ENCODE measurements at places on chromosomes 2 and 18. TPM values are rescaled to one million over a fixed set of nuclear protein-coding genes. Genes with fewer than 3 reads are reported as not detected.
A peak's percentile ranks its signal among the peaks of the same experiment; 100 is the strongest.

HOXD3 gene
- total RNA-seq: not detected

TRABD2A gene
- 38.3 TPM for total RNA-seq

ACADL gene
- not detected for total RNA-seq

TUBA4A gene
- 313 TPM for total RNA-seq

GAREM1 gene
- total RNA-seq: not detected

STAM2 gene
- 13.8 TPM for total RNA-seq

NGEF gene
- 0.48 TPM for total RNA-seq

TTR gene
- total RNA-seq: not detected

MAB21L4 gene
- total RNA-seq: not detected

ALPI gene
- total RNA-seq: not detected

FOXI3 gene
- total RNA-seq: not detected

SNORC gene
- 1.3 TPM for total RNA-seq

OR6B2 gene
- not detected for total RNA-seq

CCDC93 gene
- total RNA-seq: 35.6 TPM

ADD2 gene
- total RNA-seq: 1.3 TPM

SLC11A1 gene
- 0.13 TPM for total RNA-seq

RTP5 gene
- not detected for total RNA-seq

KYNU gene
- total RNA-seq: not detected

MBD1 gene
- 103 TPM for total RNA-seq

- peaks cover 23% of the 10 kb centered on the region for H3K27me3 ChIP-seq
- H3K36me3 ChIP-seq: no peaks in the 10 kb centered on the region
- no peak for DNase-seq
- no peaks in the 10 kb centered on the region for H3K4me1 ChIP-seq
Measured at GRCh38 chr2:60520917-60521539, 32.4 kb downstream of the BCL11A start.

GRCh38 chr2:240503375-240503774 is 54.4 kb downstream of the ANKMY1 start:
- no peak overlapping the region for H3K4me3 ChIP-seq
- no peaks in the 10 kb centered on the region for H3K36me3 ChIP-seq
- DNase-seq: no peak
- no peaks in the 10 kb centered on the region for H3K4me1 ChIP-seq
- H3K27me3 ChIP-seq: no peaks in the 10 kb centered on the region

- H3K27me3 ChIP-seq: no peaks in the 10 kb centered on the region
- DNase-seq: peak; percentile 38
- no peak overlapping the region for H3K27ac ChIP-seq
- peaks cover 15% of the 10 kb centered on the region for H3K36me3 ChIP-seq
- H3K4me1 ChIP-seq: peaks cover 45% of the 10 kb centered on the region
Measured at GRCh38 chr2:191020742-191021381, 6.9 kb upstream of the STAT1 start.

DNA sequence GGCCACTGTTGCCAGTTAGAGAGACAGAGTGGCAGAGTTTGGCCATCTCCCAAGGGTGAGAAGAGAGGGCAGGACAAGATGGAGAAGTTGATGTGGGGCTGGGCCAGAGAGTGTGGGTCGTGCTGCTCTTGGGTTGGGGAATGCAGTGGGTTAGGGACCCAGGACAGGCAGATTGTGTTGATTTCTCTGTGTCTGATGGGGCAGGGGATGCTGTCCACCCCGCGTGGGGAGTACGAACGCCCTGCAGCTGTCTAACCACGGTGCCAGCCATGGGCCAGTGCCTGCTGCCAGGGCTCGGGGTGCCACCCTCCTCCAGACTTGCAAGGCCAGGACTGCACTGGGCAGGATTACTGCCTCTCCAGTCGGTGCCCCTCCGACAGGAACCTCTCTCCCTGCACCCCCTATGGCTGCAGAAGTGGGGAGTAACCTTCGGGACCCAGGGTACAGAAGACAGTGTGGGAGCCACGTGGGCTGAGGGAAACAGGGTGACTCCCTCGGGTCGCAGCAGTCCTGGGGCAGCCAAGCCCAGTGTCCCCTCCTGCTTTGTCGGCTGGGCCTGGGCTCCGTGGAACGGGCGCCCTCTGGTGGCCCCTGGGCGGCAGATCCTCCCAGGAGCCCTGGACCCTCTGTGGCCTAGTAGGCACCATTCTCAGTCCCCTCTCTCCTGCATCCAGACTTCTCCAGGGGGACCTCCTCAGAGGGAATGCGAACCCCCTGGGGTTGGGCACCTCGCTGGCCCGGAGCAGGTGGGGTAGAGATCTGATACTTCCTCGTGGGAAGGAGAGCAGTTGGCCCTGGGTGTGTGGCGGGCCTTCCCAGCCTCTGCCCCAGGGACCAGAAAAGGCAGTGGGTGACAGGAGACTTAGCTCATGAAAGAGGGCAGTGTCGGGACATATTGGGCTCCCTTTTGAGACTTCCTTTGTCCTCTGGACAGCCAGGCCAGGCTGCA is 2.7 kb downstream of the GPC1 start:
- peaks cover 15% of the 10 kb centered on the region for H3K27me3 ChIP-seq
- H3K4me1 ChIP-seq: peaks cover 12% of the 10 kb centered on the region
- DNase-seq: peak; percentile 71
- peak overlapping the region; percentile 19 for H3K4me3 ChIP-seq
- no peaks in the 10 kb centered on the region for H3K36me3 ChIP-seq
- no peak overlapping the region for H3K27ac ChIP-seq

GRCh38 chr2:161131804-161132203 is 28.4 kb upstream of the TANK start:
- no peak for DNase-seq
- peaks cover 7% of the 10 kb centered on the region for H3K27me3 ChIP-seq
- peaks cover 18% of the 10 kb centered on the region for H3K4me1 ChIP-seq
- peaks cover 2% of the 10 kb centered on the region for H3K36me3 ChIP-seq
- no peak overlapping the region for H3K27ac ChIP-seq

GRCh38 chr18:22838221-22838620 is 94.9 kb upstream of the RBBP8 start:
- H3K4me3 ChIP-seq: no peak overlapping the region
- H3K36me3 ChIP-seq: no peaks in the 10 kb centered on the region
- H3K27me3 ChIP-seq: peaks cover 21% of the 10 kb centered on the region

DNA sequence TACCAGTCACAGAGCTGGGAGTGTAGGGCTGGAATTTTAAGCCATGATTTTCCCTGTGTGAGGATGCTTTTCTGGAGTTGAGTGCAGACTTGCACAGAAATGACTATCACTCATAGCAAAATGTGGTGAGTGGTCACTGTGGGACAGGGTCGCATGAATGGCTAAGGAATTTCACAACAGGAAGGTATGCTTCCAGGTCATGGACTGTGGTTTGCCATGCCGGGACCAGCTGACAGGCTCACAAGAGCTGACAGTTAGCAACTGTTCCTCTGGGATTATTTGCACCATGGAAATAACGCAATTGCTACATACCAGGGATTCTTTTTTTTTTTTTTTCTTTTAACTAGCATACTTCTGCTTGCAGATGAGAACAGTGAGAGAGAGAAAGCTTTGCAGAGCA is 3.8 kb upstream of the UXS1 start:
- peaks cover 10% of the 10 kb centered on the region for H3K4me1 ChIP-seq
- no peaks in the 10 kb centered on the region for H3K27me3 ChIP-seq
- H3K4me3 ChIP-seq: no peak overlapping the region
- no peak overlapping the region for H3K27ac ChIP-seq
- DNase-seq: no peak

DNA sequence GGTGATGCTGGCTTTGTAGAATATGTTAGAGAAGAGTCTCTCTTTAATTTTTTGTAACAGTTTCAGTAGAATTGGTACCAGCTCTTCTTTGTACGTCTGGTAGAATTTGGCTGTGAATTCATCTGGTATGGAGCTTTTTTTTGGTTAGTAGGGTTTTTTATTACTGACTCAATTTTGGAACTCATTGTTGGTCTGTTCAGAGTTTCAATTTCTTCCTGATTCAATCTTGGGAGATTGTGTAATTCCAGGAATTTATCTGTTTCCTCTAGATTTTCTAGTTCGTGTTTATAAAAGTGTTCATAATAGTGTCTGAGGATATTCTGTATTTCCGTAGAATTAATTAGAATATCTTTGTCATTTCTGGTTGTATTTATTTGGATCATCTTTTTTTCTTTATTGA is 943.5 kb downstream of the TRIB2 start:
- no peaks in the 10 kb centered on the region for H3K27me3 ChIP-seq
- H3K4me1 ChIP-seq: no peaks in the 10 kb centered on the region
- H3K36me3 ChIP-seq: no peaks in the 10 kb centered on the region
- H3K27ac ChIP-seq: no peak overlapping the region
- no peak overlapping the region for H3K4me3 ChIP-seq

DNA sequence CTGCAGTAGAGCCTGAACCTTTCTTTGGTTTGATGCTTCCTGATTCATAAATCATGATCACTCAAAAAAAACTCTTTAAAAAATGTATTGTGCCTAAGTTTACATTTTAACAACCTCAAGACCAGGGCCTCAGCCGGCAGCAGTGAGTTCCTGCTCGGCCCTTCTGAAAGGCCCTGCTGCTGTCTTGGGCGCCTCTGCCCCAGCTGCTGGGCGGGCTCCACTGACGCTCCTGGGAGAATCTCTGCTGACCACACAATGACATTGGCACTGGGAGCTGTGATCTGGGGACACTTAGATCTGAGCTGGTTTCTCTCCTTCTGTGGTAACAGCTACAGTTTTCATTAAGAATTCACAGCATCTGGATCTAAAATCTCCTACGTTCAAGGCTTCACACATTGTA is 25.7 kb downstream of the TPO start:
- H3K4me1 ChIP-seq: no peaks in the 10 kb centered on the region
- H3K27ac ChIP-seq: no peak overlapping the region
- no peaks in the 10 kb centered on the region for H3K36me3 ChIP-seq
- DNase-seq: no peak

GRCh38 chr18:44761812-44762211 is 81.1 kb downstream of the SETBP1 start:
- peaks cover 26% of the 10 kb centered on the region for H3K4me1 ChIP-seq
- peaks cover 34% of the 10 kb centered on the region for H3K36me3 ChIP-seq
- no peak overlapping the region for H3K4me3 ChIP-seq

DNA sequence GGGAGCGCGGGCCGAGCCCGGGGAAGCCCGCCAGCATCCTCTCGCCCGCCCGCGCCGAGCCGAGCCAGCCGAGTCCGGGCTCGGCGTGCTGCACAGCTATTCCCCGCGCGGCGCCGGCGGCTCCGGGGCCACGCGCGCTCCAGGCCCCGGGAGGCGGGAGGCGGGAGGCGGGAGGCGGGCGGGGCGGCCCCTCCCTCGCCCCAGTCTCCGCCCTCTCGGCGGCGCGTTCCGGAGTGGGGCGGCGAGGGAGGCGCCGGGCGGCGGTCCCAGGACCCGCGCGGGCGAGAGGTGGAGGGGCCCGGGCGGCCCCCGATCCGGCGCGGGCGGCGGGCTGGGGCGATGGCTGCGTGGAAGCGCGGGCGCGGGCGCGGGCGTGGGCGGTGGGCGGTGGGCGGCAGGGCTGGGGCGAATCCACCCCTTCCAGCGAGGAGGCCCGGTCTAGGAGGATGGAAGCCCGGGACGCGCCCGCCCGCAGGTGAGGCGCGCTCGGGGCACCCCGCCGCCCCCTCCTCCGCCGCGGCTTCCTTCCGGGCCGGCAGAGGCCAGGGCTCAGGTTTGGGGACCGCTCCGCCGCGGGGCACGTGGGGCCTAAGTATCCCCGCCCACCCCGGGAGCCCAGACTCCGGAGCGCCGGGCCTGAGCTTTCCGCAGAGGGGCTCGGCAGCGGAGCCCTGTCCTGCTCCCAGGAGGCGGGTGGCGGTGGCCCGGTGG is at the start of gene ADCY3:
Gene ADCY3 (minus strand): TSS at position 140 of the 711 bp plus-strand sequence. CDS start 1,250 bp downstream, outside the sequence.
- peak; percentile 70 for DNase-seq
- peak within 1 kb of the TSS; percentile 83 for H3K4me3 ChIP-seq
- peak within 1 kb of the TSS; percentile 72 for H3K27ac ChIP-seq
- peaks cover 15% of the 10 kb centered on the region for H3K36me3 ChIP-seq
- H3K27me3 ChIP-seq: no peaks in the 10 kb centered on the region

- no peaks in the 10 kb centered on the region for H3K27me3 ChIP-seq
- DNase-seq: peak; percentile 70
- peaks cover 50% of the 10 kb centered on the region for H3K4me1 ChIP-seq
- peak overlapping the region; percentile 96 for H3K27ac ChIP-seq
- H3K36me3 ChIP-seq: peaks cover 20% of the 10 kb centered on the region
Measured at GRCh38 chr2:208265371-208265800, 669 bp upstream of the PIKFYVE start.

- no peak overlapping the region for H3K4me3 ChIP-seq
- no peaks in the 10 kb centered on the region for H3K36me3 ChIP-seq
- H3K27ac ChIP-seq: no peak overlapping the region
- no peaks in the 10 kb centered on the region for H3K27me3 ChIP-seq
- no peak for DNase-seq
- no peaks in the 10 kb centered on the region for H3K4me1 ChIP-seq
Measured at GRCh38 chr2:227451655-227451992, 20.3 kb upstream of the AGFG1 start.

- no peak overlapping the region for H3K4me3 ChIP-seq
- no peaks in the 10 kb centered on the region for H3K36me3 ChIP-seq
- H3K27ac ChIP-seq: no peak overlapping the region
- no peaks in the 10 kb centered on the region for H3K4me1 ChIP-seq
Measured at GRCh38 chr18:7980656-7981055, 413.5 kb downstream of the PTPRM start.

- no peak overlapping the region for H3K4me3 ChIP-seq
- H3K27me3 ChIP-seq: no peaks in the 10 kb centered on the region
- H3K4me1 ChIP-seq: no peaks in the 10 kb centered on the region
- no peak for DNase-seq
- H3K36me3 ChIP-seq: no peaks in the 10 kb centered on the region
Measured at GRCh38 chr18:8084160-8084559, 517.0 kb downstream of the PTPRM start.

GRCh38 chr2:199862788-199863187 is 11.8 kb upstream of the FTCDNL1 start:
- H3K4me1 ChIP-seq: no peaks in the 10 kb centered on the region
- H3K27ac ChIP-seq: no peak overlapping the region
- H3K36me3 ChIP-seq: no peaks in the 10 kb centered on the region

GRCh38 chr2:61015976-61016375 is 1.5 kb upstream of the PEX13 start:
- H3K27ac ChIP-seq: no peak overlapping the region
- H3K4me3 ChIP-seq: peak overlapping the region; percentile 96
- H3K36me3 ChIP-seq: peaks cover 7% of the 10 kb centered on the region
- no peak for DNase-seq
- no peaks in the 10 kb centered on the region for H3K27me3 ChIP-seq

Measured in activated CD4-positive, alpha-beta memory T cell treated with anti-CD3 and anti-CD28 coated beads, Interleukin-2, amount 10 ng/mL, durations not matched to agents 7 days and 5 days (primary cell).